Astrocyte (in vitro differentiated cells and primary cell): ENCODE measurements at places on chromosomes 7 and 10. TPM values are rescaled to one million over a fixed set of nuclear protein-coding genes. Genes with fewer than 3 reads are reported as not detected.

DNA sequence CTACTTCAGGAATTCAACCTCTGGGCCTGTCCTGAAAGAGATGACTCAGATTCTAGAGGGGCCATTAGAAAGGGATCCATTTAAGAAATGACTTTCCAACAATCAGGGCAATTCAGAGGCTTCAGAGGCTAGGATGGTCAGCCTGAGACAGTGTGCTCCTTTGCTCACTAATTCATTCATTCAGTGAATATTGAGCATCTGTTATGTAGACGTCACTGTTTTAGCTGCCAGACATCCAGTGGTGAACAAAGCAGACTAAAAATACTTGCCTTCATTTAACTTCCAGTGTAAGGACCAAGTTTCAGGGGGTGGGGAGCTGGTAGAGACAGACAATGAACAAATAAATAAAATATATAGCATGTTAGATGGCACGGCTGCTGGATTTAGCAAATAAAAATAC lies 1.6 kb downstream of the KIAA1217 start:
- DNase-seq, result peak; percentile 31

GRCh38 chr10:35268791-35269257 lies 67.5 kb upstream of the CCNY start:
- DNase-seq, result peak; percentile 50

DNA sequence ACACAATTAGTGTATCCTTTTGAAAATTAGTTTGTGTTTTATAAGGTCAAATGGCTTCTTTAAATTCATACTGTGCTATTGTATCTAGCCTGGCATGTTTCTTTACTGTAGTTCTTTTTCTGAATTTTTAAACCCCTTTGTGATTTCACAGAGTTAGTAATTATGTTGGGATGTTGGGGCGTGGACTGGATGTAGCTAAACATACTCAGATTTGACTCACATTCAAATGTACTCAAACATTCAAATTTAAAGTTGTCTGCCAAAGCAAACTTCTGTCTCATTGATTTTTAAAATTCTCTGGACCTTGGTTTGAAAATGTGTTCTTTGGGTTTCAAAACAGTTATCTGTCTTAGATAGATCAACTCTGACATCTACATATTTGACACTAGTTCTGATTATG lies 7.2 kb upstream of the NRP1 start:
- peak; percentile 42 for DNase-seq

DNA sequence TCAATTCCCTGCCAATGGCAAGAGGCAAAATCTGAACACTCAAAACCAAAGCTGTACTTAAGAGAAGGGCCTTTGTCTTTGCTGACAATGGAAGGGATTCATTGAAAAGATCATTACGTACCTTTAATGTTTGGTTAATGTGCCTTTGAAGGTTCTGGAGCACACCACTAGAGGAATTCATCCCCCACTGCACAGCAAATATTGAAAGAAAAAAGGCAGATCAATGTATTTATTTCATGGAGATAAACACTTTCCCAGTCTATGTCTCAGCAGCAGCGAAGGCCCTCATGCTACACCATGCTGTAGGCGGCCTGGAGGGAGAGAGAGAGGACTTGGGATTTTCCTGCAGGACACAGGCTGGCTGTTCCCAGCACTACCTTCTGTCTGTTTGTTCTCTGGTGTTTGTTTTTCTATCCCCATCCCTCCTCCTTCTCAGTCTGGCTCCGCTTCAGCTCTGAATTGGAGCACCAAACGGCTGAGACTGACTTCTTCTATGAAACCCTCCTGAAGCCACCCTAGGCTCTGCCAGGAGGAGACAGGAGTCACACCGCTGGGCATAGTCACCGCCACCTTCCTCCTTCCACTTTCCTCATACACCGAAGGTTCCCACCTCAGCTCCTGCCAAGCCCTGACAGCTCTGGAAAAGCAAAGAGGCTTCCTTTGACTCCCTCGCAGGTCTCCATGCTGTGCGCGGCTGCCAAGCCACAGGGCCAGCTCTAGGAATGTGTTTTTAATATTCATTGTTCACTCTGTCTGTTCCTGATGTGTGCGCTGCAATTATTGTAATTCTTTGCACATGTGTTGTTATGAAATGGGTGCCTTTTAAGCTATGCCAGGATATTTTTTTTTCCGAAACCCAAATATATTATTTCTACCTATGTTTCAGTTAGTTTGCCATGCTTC lies 301.5 kb downstream of the FZD1 start:
- DNase-seq, result peak; percentile 52

DNA sequence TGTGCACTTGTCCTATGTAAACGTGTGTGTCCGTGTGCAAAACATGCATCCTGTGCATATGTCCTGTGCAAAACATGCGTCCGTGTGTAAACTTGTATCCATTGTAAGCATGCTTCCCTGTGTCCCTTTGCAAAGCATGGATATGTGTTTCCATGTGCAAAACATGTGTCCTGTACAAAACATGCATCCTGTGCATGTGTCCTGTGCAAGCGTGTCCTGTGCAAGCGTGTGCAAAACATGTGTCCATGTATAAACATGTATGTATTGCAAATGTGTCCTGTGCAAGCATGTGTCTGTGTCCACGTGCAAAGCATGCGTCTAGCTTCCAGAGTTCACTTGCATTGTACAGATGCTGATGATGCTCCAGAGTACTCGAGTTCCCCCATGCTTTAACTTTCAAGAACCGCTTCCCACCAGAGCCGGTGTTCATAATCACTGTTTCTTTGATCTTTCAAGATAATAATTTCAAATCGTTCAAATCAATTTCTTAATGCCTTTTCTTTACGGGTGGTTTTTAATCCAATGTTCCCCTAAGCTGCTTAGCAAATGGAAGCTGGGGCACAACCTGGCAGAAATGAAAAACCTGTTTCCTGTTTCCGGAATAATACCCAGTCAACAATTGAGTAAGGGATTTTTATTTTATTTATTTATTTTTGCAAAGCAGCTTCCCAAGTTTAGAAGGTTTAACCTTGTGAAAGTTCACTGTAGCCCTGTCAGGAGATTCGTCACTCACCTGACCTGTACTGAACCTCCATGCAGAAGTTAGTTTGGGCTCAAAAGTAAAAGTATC lies 641 bp upstream of the ASB13 start:
- no peak for DNase-seq

DNA sequence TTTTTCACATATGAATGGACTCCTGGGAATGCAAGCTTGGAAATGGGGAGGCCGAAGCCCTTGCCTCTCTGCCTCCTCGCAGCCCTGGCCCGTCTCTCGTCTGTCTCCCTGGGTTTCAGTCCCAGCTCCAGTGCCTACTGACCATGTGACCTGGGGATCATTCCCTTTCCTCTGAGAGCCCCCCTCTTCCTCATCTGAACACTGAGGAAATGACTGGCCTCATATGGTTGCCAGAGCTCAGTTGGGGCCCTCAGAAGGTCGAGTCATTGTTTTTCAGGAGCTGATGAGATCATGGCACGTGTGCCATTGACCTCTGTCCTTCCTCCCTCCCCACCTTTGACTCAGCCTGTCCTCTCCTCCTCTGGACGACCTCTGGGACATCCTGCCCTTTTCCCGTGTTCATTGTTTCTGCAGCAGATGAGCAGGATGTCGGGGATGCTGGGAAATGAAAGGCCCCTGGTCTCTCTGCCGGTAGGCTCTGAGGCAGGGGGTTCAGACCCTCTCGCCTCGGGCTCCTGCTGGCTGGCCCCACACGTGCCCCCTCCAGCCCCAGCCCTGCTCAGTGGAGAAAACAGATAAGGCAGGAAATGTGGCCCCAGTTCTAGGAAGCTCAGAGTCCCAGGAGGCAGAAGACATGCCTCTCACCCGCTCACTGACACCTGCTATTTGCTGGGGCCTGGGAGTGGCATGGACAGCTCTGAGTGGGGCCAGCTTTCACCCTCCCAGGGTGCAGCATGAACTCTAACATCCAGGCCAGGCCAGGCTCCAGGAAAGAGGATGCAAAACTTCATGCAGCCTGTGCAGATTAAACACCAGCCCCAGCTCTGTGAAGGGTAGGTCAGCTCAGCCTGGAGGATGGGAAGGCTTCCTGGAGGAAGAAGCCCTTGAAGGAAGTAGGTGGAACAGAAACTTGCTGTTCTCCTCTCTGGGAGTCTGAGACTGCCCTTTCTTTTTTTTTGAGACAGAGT lies 8.3 kb upstream of the PPP1R35 start:
- no peak for DNase-seq

DNA sequence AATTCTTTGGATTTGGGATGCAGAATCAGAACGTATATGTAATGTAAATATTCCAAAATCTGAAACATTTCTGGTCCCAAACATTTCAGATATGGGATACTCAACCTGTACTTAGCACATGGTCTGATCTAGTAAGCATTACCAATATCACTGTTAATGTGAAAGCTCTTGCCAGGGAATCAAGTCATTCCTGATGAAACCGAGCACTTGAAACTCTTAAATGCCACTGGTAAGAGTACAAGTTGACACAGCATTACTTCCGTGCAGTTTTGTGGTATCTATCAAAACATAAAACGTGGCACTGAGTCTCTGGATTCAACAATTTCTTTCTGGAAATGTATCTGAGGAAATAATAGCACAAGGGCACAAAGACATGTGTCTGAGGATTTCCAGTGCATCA lies 155.7 kb downstream of the RTKN2 start:
- no peak for DNase-seq

- DNase-seq, result no peak
These were observed 63.5 kb upstream of the ATRNL1 start for GRCh38 chr10:115029452-115030375.

DNA sequence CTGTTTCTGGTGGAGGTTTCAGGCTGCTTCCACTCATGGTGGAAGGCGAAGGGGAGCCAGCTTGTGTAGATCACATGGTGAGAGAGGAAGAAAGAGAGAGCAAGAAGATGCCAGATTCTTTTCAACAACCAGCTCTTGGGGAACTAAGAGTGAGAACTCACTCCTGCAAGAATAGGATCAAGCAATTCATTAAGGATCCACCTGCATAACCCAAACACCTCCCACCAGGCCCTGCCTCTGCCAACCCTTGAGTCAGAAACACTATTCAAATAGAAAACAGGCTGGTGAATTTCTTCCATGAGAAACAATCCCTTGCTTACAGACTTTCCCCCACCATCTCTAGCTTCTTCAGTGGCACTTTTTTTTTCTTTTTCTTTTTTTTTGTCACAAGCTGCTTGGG lies 317.2 kb downstream of the GPR158 start:
- no peak for DNase-seq

DNA sequence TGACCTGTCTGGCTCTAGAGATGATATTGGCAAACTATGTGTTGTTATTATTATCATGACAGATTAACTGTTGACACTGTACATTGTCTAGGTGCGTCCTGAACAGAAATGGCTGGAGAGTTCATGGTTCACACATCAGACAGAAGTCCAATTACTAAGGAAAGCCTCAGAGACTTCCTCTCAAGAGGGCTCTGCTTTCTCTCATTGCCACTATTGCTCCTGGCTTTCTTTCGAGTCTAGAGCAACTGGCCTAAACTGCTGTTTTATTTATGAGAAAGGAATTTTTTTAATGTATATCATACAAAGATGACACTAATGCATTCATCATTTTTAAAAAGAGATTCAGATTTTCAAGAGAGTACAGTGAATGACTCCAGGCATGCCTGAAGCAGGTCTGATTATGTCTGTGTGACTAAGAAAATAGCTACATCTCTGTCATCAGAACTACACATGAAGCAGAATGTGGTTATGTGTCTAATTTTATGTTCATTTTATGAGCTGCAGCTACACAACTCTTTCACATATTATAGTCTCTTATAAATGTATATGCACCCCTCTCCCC lies 30.4 kb downstream of the NRCAM start:
- DNase-seq, result no peak

DNA sequence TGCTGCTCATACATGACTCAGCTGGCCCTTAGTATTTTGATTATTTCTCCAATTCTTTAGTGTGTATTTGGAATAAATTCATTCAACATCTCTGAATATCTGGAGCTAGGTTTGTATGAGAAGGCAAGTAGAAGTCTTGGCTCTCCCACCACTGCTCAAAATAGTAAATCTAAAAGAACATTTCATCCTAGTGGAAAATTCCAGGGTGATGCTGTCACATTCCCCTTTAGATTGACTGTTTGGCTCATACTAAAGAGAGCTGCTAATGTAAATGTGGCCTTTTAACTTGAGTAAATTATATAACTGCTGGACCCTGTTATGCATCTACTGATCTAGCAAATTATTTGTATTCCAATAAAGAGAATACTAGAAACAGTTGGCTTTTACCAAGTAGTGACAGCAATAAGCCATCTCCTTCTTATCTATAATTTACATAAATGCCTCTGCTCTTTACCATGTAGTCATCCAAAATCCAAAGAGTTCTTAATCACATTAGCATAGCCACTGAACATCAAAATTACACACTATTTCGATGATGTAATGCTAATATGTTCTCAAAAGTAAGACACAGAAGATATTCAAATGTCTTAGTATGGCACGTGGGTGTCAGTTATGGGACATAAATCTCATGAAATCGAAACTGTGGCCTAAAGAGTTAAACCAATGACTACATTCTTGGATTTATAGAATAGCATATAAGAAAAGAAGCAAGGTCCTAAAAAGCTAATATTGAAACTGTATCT lies 86.9 kb upstream of the KCND2 start:
- no peak for DNase-seq

DNA sequence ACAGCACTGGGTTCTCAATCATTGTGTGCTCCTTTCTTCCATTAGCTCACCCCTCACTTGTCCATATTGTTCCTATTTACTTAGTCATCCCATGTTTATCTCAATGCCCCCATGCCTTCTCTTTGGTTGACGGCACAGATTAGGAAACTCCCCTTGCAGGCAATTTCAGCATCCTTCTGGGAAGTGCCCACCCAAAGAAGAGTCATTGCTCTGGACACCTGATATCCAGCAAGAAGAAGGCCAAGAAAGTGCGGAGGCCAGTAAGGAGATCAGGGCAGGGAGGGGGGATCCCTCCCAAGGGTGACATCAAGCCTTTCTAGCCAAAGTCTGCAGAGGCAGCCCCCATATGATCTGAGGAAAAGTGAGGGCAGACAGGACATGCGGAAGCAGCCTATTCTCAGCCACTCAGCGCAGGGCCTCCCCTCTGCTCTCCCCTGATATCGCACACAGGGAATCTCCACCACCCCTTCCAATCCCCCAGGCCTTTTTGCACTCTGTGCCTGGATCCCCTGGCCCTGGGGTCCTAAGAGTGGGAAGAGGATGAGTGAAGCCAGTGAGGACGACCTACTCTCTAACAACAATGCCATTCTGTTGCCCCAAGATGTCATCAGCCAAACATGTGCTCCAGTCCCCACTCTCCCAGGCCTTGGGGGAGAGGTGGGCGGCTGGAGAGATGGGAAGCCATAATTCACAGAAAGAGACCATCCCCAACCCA lies 1.8 kb downstream of the TRPV6 start:
- no peak for DNase-seq

DNA sequence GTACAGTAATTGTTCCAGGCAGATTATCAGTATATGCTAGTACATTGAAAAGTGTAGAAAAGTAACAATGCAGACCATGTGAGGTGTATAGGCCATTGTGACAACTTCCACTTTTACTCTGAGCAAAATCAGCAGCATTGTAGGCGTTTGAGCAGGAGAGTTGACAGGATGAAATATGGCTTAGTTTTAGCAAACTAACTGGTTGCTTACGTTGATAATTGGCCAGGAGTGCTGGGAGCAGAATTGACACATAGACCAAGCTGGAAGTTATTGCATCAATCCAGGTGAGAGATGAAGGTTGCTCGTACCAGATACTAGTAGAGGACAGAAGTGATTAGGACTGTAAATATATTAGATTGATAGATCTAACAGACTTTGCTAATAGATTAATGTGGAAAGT lies 46.0 kb downstream of the LCOR start:
- no peak for DNase-seq

- DNase-seq, result no peak
These were observed 10.3 kb downstream of the PI4K2A start for GRCh38 chr10:97650726-97651125.

Gene EBLN1
- total RNA-seq, result not detected in 2 replicates

Gene CC2D2B
- total RNA-seq, result 0.18 and 0.60 TPM in 2 replicates

Gene BICC1
- total RNA-seq, result 23.0 and 37.5 TPM in 2 replicates

Gene MMP21
- not detected in 2 replicates for total RNA-seq

Gene FGFR2
- total RNA-seq, result 10.6 and 11.8 TPM in 2 replicates
